ENCODE measurements at places on chromosomes 11 and 22.

DNA sequence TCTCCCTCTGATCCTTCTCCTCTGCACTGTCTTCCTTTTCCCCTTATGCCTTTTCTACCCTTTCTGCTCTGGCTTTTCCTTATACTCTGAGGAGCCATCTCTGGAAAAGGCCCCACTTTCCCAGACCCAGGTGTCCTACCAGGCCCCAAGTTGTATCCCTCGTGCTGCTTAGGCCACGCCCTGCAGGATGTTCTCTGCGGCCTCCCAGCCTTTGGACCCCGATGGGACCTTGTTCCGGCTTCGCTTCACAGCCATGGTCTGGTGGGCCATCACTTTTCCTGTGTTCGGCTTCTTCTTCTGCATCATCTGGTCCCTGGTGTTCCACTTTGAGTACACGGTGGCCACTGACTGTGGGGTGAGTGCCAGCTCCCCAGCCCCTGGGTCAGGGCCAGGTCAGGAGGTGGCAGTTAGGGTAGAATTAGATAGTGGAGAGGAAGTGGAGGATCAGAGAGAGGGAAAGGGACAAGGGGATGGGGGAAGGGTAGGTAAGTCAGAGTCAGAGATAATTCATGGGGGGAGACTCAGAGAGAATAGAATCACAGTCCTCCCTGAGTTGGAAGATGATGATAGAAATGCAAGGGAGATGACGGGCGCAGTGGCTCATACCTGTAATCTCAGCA is 8.9 kb downstream of the PGAP2 start:
- DNase-seq = no peak

DNA sequence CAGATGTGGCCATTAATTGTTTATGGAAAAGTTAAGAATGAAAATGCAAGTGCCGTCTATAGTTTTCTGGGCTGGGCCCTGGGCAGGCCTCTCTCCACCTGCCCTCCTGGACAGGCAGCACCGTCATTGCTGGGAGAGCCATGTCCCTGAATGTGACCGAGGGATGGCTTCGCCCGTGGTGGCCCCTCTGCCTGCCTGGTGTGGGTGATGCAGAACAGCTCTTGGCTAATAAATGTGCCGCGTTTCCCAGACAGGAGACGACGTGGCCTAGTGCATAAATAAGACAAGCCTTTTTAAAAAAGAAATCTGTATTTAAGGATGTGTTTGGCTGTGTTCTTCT is 407.3 kb downstream of the TBC1D22A start:
- no peak for DNase-seq

DNA sequence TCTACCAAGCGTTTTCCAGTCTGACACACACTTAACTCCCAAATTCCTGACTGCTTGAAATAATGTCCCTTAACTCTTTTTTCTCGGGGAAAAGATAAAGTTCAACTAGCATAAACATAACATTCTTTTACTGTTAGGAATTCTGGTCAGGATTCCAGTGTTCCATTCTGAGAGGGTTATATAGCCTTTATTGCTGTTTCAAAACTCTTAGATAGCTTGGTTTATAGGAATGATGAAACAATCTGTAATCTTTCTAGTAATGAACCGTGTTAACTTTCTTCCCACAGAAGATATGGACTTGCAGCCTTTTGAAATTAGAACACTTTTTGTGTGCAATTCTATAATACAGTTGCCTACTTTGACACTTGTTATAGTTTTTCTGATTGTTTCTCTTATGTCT is 8.6 kb downstream of the REXO2 start:
- peak; percentile 40 for DNase-seq

DNA sequence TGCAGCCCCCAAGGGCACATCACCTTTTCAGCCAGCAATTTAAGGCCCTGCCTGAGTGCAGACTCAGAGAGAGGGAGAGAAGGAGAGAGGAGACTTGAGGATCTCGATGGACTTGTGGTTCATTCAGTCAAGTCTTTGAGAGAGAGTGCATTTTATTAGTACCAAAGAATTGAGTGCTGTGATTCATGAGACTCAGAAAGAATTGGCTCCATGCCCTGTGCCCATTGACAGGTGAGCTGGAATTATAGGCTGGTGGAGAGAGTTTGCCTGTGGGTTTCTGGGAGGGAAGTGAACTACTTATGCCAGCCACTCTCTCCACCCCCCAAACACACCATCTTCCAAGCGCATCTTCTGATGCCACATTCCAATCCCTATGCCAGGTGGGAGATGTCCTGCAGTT is 236.8 kb downstream of the MN1 start:
- no peak for DNase-seq

GRCh38 chr22:19520007-19520406 is 4.2 kb downstream of the CLDN5 start:
- DNase-seq = no peak

GRCh38 chr22:42173183-42173926 is 42.7 kb upstream of the CYP2D6 start:
- no peak for DNase-seq

- no peak for DNase-seq
Observed at GRCh38 chr11:65429068-65429681, 6.6 kb downstream of the NEAT1 start.

GRCh38 chr11:60762851-60763691 is 6.4 kb downstream of the MS4A15 start:
- no peak for DNase-seq

GRCh38 chr11:86726118-86726753 is 53.8 kb upstream of the ME3 start:
- DNase-seq = no peak

- no peak for DNase-seq
Observed at GRCh38 chr11:62202910-62203309, 5.6 kb upstream of the SCGB2A1 start.

GRCh38 chr11:66151273-66151672 is 81.2 kb downstream of the PACS1 start:
- no peak for DNase-seq

DNA sequence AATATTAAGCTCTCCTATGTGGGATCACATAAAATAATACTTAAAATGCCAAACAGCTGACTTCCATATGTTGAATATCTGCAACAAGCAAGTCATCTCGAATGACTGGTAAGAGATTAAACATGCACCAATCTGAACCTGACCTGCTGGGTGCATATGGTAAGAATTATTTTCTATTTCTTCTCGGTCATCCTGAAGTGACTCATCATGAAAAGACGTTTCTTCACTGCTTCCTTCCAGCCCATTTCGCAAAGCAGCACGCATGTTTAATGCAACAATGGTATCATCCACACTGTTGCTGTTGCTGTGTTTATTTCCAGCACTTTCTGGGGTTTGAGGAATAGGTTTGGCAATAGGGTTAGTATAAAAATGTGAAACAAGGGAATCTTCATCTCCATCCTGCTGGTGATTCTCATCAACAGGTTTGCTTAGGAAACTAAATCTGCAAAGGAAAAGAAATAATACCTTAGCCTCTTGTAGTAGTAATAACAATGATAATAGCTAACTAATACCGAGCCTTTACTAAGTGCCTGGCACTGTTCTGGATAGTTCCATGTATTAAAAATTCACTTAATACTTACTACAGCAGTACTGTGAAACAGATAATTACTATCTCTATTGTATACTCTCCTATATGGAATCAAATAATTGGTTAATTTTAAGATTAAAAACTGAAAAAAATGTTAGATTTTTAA is 52.0 kb upstream of the CHRNA10 start:
- DNase-seq = peak; percentile 90

- DNase-seq = peak; percentile 33
Observed at GRCh38 chr11:36010010-36010740, 66.3 kb downstream of the LDLRAD3 start.

GRCh38 chr11:66324664-66325063 is 7.8 kb upstream of the CD248 start:
- peak; percentile 54 for DNase-seq

DNA sequence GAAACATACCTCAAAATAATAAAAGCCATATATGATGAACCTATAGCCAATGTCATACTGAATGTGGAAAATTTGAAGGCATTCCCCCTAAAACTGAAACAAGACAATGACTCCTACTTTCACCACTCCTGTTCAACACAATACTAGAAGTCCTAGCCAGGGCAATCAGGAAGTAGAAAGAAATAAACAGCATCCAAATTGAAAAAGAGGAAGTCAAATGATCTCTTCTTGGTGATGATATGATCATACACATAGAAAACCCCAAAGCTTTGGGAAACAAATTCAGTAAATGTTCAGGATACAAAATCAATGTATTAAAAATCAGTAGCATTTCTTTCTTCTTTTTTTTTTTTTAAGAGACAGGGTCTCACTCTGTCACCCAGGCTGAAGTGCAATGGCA is 109.9 kb downstream of the DLG2 start:
- no peak for DNase-seq

DNA sequence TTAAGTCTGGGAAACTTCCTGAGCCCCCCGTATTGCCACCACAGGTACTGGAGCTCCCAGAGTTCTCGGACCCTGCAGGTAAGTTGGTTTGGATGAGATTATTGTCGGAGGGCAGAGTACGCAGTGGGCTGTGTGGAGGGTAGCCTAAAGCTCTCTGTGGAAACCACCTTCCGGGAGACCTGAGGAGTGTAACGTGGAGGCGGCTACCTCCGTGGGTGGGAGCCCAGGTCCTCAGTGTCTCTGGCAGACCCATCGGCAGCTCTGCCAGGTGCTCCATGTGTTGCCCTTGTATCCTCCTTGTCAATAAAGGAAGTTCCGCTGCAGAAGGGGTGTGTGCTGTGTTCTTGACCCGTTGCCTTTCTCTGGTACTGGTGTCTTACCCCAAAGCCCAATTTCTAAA is 61.4 kb downstream of the SYT13 start:
- DNase-seq = no peak

DNA sequence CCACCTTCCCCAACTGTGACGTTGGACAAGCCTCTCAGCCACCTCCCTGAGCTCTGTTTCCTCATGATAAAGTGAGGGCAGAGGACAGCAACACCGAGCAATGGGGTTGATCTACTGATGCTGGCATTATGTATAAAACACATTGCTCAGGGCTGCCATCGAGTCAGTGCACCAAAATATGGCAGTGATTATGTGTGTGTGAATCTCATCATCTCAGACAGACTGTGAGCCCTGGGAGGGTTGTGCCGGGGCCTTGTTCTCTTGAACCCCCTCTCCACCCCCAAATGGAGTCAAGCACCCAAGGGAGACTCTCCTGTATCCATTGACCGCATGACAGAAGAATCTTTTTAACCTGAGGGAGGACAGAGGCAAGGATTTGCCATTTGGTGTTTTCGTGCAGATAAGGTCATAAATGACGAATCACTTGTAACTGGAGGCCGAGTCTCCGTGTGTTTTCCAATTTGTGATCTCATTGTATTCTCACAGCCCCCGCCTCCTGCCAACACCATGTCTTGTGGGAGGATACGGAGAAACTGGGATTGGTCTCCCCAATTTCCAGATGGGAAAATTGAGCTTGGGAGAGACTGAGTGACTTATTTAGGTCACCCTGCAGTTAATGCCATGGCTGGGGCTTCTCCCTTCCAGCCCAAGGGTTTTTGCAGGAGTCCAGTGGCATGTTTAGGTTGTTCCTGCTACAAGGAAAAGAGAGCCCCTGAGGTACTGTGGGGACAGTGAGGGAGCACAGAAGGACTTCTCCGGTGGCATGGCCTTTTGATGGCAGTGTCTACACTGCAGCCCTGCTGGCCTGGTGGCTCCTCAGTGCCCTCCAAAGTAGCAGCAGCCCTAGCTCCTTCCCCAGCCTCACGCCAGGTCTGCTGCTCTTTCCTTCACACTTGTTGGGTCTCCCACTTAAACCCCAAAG is 52.4 kb downstream of the CHRDL2 start:
- peak; percentile 3 for DNase-seq

- DNase-seq = no peak
Observed at GRCh38 chr22:22375576-22376351, 131.2 kb downstream of the VPREB1 start.

DNA sequence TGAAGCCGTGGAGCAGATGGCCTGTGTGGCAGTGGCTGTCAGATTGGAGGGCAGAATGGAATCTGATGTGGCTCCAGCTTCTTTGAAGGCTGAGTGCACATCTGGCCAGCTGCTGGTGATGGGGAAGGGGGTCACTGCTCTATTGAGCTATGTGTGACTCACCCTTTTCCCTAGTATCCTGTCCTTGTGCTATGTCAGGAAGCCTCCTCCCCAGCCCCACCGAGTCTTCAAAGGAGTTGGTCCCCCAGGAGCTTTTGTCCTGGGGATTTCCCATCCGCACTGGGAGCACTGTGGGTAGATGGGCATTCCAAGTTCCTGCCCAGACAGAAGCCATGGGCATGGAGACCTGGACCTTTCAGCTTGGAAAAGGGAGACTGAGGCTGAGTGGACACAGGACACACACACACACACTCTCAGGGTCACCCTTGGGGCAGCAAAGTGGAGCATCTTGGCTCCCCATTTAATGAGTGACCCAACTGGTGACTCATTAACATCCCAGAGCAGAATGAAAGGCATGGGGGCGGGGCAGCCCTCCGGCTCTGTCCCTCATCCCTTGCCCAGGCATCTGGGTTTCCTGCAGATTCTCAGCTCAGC is 3.3 kb downstream of the SERPINH1 start:
- peak; percentile 84 for DNase-seq
